ENCODE measurements at places on chromosomes 12 and 14.

GRCh38 chr12:121232977-121233627 is 23.2 kb downstream of the P2RX4 start:
- no peak for DNase-seq

GRCh38 chr12:121033625-121034349 is 5.3 kb downstream of the OASL start:
- DNase-seq = no peak

DNA sequence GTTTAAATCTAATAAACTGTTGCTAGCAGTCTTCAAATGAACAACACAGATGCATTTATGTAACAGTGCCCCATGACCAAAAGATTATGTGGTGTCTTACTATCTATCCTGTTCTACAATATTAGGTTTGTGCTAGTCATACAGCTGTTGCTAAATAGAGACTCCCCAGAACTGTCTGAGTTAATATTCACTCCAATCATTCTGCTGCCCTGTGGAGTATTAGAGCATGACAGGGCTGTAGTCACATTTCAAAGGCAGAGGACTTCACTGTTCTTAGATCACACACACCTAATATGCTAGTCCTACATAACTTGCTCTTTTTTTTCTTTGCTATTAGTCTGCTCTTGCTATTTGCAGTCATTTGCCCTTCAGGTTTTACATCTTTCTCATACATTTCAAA is 157.6 kb upstream of the MDGA2 start:
- no peak for DNase-seq

GRCh38 chr14:57378661-57379060 is 11.7 kb upstream of the NAA30 start:
- DNase-seq = no peak

DNA sequence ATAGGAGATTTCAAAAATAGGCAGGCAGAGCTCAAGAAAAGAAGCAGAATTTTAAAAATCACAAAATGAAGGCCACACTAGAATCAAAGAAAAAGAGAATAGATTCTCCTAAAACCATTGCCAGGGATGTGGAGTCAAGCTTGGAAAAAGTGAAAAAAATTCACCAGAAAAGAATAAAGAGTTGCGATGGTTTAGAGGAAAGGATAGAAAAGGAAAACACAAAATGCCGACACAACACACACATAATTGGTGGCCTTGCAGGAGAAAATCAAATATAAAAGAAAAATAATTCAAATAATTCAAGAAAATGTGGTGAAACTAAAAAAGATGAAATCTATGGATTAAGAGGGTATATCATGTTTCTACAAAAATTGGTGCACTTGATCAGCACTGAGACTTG is 181.6 kb upstream of the C14orf180 start:
- DNase-seq = no peak

DNA sequence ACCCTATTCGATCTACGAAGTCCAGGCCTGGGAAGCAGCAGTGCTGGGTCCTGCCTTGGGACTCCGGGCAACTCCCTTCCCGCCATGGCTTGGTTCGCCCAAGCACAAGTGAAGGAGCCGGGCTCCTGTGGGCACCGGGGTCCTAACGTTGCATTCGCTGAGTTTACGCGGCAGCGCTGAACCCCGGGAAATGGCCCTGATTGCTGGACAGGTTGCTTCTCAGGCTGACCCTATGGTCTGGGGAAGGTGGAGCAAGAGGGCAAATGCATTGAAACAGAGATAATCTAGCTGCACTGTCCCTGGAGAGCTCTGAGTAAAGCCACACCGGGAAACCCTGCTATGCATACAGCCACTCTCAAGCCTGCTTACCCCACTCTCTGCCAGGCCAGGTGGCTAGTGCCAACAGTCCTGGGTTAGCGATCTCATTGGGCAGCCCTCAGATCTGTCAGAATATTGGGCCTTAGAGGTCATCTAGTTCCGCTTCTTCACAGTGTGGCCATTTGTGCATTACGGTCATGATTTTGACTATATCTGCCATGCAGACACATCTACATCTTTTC is 11.3 kb downstream of the SYNE3 start:
- no peak for DNase-seq

- DNase-seq = no peak
Observed at GRCh38 chr14:89040080-89040459, 215.6 kb downstream of the TTC8 start.

- no peak for DNase-seq
Observed at GRCh38 chr14:35847636-35848035, 21.5 kb downstream of the BRMS1L start.

DNA sequence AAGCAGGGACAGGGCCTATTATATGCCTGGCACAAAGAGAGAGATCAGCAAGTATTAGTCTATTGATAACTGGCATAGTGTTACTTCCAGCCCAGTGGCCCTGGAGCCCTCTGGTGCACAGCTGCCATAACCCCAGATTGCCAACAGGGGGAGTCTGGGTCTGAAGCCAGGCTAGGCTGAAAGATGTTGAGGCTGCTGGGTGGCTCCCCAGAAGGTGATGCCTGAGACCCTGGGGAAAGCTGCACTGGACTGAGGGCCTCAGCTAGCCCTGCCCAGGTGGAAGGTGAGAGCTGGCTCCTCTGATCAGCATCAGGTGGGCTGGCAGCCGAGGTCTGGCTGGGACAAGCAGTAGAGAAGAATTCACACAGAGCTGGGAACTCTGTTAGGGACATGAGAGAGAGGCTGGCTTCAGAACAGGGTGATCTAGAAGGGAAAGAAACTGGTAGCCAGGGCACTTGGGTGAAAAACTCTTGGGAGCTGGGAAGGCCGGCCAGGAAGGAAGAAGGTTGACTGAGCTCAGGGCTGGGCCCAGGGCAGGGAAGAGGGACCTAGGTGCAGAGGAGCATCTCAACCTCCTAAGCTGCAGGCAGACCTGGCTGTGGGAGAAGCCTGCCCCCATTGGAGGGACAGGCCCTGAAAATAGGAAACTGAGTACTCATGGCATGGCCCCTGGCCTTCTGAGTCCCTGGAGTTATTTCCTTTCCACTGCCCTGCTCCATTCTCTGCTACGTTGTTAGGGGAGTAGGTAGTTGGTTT is 3.9 kb downstream of the GZMH start:
- peak; percentile 18 for DNase-seq

DNA sequence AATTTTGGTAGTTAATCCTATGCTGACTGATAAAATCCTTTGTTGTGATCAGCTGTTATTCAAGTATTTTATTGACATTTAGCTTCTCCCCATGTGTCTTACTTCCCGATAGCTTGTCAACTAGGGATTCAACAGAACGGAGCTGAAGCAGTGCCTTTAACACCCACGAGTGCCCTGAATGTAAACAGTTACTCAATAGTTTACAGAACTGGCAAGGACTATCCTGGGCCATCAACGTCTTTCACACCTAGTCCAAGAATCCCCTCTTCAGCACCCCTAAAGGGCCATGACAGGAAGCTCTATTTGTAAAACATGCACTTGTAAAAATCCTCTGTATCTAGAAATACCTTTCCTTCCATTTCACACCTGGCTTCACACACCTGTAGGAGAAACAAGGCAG is 45.3 kb downstream of the SETD3 start:
- no peak for DNase-seq

DNA sequence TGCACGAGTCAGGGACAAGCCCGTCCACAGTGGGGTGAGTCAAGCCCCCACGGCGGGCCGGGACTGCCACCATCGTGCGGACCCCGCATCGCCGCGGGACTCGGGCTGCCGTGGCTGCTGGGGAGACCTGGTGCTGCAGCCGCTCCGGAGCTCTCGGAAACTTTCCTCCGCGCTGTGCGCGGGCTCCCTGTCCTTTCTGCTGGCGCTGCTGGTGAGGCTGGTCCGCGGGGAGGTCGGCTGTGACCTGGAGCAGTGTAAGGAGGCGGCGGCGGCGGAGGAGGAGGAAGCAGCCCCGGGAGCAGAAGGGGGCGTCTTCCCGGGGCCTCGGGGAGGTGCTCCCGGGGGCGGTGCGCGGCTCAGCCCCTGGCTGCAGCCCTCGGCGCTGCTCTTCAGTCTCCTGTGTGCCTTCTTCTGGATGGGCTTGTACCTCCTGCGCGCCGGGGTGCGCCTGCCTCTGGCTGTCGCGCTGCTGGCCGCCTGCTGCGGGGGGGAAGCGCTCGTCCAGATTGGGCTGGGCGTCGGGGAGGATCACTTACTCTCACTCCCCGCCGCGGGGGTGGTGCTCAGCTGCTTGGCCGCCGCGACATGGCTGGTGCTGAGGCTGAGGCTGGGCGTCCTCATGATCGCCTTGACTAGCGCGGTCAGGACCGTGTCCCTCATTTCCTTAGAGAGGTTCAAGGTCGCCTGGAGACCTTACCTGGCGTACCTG is 1.1 kb downstream of the PDE3A start:
- DNase-seq = no peak

DNA sequence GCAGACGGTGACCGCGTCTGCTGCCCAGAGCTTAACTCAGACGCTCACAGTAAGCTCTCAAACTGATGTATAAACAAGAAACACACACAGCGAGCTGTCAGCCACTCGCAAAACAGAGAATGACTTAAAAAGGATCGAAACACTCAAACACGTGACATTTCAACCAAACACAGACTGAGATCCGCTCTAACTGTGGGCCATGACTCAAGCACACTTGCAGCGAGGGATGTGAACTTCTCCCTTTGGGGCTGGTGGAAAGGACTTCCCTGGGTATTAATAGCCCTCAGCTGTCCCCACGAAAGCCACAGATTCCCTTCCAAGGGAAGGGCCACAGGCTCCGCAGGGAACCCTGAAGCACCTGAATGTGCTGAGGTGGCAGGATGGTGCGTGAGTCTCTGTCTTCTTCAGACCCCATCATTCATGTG is 29.1 kb downstream of the CCDC88C start:
- DNase-seq = no peak

DNA sequence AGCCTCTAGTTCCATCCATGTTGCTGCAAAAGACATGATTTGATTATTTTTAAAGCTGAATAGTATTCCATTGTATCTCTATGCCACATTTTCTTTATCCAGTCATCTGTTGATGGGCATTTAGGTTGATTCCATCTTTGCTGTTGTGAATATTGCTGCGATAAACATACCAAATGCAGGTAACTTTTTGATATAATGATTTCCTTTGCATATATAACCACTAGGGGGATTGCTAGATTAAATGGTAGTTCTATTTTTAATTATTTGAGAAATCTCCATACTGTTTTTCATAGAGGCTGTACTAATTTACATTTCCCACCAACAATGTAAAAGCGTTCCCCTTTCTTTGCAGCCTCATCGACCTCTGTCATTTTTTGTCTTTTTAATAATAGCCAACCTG is 342.5 kb downstream of the MDGA2 start:
- DNase-seq = no peak

- DNase-seq = no peak
Observed at GRCh38 chr12:16606201-16606849, 363 bp upstream of the LMO3 start.

DNA sequence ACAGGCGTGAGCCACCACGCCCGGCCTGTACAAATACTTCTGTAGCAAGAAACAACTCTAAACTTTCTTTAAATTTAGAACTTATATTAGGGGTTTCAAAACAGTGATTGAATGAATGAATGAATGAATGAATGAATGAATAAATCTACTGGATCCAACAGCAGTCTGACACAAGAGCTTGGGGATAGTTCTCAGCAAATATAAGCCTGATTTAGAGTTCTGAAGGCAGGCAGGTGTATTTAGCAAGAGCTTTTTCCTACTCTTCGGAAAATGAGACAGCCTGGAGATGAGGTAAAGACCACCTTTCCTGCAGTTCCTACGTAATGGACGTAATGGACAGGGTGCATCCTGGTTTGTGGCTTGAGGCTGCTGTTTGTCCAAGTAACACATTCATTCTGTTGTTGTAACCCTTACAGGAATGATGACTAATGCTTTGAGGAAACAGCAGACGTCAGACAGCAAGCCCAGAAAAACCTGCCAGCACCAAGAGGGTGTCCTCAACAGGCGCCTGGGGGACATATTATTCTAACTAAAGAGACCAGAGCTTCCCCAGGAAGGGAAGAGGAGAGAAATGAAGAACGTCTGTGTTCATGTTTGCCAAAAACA is 277.4 kb upstream of the SOX5 start:
- DNase-seq = no peak

DNA sequence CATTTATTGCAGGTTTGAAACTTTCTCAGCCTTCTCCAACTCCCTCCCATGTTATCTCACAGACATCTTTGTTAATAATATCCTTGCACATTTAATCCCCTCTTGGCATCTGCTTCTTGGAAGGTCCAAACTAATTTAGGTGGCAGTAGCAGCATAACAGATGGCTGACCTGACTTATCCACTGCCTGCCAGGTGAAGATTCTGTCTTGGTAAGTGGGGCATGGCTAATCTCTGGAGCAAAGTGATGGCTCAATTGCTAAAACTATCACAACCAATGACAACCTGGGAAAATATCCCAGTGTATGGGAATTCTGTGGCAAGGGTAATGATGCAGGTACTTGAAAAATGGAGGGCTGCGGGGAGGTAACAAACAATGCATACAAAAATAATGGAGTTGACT is 58.2 kb upstream of the ALG10B start:
- DNase-seq = no peak

DNA sequence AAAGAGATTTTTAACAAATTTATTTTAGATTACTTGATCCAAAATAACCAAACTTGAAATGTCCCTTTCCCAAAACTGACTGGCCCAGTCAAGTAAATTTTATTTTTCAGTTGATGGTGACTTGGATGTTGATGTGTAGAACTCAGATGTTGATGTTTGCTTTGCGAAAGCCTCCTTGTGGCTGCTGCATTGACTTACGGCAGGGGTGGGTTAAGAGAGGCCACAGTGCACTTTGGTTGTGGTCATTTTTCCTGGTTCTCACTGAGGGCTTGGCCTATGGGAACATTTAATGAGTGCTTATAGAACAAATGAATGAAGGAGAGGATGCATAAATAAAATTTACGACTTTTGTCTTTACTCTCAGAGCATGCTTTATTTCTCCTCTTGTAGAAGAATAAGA is 52.6 kb downstream of the SLCO1B3 start:
- DNase-seq = no peak

GRCh38 chr14:90731487-90731886 is 84.7 kb downstream of the TTC7B start:
- no peak for DNase-seq

DNA sequence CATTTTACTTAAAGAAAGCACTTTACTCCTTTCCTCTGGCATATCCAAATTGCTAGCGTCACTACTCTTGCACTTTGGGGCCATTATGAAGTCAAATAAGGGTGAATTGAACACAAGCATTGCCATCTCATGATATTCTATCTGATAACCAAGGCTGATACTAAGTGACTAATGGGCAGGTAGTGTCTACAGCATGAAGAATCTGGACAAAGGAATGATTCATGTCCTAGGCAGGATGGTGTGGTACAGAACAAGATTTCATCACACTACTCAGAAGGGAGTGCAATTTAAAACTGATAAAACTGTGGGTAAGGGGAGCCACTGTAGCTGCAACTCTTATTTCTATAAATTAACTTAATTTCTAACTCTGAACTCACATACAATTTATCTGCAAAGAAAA is 7.7 kb upstream of the SLC6A15 start:
- no peak for DNase-seq

- no peak for DNase-seq
Observed at GRCh38 chr12:20508962-20509361, 140.6 kb downstream of the PDE3A start.

- DNase-seq = no peak
Observed at GRCh38 chr12:31645924-31646323, 13.6 kb upstream of the ETFBKMT start.

All from activated CD4-positive, CD25-positive, alpha-beta regulatory T cell treated with anti-CD3 and anti-CD28 coated beads, Interleukin-2, amount 50 U/mL, for 16 hours (primary cell).